Activated CD4-positive, alpha-beta memory T cell treated with anti-CD3 and anti-CD28 coated beads, Interleukin-2, amount 10 ng/mL, durations not matched to agents 7 days and 5 days (primary cell): ENCODE measurements at places on chromosomes 13 and 19.

DNA sequence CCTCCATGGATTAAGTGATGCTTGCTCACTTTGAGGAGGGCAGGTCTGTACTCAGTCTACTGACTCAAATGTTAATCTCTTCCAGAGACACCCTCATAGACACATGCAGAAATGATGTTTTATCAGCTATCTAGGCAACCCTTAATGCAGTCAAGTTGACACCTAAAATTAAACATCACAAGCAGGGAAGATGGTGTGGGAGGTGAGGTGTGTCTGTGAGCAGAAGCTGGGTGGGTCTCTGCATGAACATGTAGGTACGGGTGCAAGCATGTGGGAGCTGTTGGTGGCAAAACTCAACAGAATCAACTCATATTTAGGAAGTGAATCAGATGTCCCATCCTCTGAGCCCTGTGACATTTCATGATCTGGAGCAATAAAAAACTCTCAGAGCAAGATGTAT is 249.2 kb upstream of the SGCG start:
- no peak for DNase-seq

DNA sequence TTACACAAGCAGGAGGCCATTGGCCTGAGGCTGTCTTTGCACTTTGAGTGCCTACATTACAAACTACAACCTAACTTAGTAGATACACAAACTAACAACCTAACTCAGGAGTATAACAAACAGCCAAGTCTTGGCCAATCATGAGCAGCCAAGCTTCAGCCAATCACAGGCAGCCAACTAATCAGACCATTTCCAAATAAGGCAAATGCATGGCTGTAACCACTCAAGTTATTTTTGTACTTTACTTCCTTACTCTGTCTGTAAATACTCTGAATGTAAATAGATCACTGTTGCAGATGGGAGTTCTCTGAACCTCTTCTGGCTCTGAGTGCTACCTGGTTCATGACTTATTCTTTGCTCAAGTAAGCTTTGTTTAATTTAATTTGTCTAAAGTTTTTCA is 748.1 kb upstream of the SGCG start:
- no peak for DNase-seq

GRCh38 chr13:113049521-113049941 is 56.1 kb upstream of the F7 start:
- DNase-seq: no peak

DNA sequence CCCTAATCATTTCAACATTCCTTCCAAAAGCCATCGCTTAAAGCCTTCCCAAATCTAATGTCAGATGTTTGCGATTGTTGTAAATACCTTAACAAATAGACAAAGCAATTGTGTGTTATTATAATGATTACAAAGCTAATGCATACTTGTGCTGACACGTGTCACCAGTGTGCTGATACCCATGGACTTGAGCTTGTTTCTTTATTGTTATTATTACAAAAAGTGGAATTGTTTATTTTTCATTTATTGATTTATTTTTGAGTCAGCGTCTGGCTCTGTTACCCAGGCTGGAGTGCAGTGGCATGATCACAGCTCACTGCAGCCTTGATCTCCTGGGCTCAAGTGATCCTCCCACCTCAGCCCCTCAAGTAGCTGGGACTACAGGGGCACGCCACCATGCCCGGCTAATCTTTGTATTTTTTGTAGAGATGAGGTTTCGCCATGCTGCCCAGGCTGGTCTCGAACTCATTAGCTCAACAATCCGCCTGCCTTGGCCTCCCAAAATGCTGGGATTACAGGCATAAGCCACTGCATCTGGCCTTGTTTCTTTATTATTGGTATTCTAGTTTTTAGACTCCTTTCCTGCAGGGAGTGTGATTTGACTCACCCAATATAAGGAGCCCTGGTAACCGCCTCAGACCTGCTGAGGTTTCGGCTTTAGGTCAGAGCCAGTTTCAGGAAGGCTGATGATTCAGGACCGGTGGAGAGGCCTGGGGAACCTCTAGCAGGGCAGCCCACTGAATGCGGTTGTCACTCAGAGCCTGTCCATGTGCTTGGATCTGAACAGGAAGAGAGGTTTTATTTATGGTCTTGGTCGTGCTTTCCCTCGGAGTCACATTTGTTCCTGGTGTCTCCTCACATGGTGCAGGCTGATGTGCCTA is 2.1 kb upstream of the FBXO17 start:
- peak; percentile 69 for DNase-seq

GRCh38 chr13:33453936-33454335 is 168.4 kb upstream of the STARD13 start:
- no peak for DNase-seq

- DNase-seq: peak; percentile 79
Observed at GRCh38 chr19:55088543-55089341, 13.1 kb downstream of the EPS8L1 start.

- DNase-seq: peak; percentile 21
Observed at GRCh38 chr13:48094404-48094780, 512 bp downstream of the MED4 start.

- no peak for DNase-seq
Observed at GRCh38 chr19:46134527-46134926, 10.0 kb upstream of the IGFL3 start.

- no peak for DNase-seq
Observed at GRCh38 chr13:113803409-113804016, 44.5 kb downstream of the TMEM255B start.

DNA sequence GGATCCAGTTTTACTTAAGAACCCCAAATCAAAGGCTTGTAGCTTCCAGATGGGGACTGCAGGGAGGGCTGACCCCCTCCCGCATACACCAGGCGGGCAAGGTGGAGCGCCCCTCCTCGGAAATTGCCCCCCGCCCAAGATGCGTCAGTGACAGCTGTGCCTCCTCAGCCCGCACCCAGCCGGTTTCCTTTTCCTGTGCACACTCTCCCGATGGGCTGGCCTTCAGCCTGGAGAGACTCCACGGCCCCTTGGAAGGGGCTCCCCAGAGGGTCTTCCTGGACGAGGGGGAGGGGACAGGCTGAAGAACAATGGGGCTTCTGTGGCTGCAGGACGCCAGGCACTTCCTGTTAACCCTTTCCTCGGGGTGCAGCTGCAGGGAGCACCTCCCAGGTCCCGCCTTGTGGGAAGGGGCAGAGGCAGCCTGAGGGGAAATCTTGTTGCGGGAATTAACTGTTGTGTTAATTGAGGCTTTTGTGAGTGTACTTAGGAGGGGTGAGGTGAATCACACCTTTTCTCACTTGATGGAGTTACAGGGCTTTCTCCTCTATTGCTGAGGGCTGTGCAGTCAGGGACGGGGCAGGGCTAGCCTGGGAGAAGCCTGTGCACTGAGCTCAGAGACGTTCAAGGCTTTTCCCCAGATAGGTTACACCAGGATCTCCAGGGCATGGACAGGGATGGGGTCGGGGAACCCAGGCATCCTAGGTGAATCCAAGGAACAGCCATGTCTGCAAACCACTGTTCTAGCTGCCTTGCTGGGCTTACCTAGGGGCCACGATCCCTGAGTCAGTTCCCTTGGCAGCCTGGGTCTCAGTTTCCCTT is 14.3 kb downstream of the IER2 start:
- DNase-seq: peak; percentile 51

DNA sequence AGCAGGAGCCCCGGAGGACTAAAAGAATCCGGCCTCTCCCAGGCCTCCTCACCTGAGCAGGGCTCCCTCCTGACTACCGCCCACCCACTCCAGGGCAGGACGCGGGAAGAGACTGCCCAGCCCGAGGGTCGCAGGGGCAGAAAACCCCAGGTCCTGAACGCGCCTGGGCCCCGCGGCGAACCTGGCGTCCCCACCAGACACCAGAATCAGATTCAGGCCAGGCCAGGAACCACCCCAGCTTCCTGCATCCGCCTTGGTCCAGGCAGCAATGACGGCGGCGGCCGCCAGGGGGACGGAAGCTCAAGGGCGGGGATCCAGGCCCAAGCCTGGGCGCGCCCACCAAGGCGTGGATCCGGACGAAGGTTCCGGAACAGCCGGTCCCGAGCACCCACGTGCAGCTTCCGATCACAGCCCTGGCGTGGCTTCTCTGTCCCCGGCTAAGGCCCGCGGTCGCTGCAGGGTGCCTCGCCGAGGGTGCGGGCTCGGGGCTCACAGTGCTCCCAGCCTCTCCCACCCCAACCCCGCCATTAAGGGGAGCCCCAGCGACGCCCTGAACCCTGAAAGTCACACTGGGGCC is 3.6 kb downstream of the LGALS7 start:
- peak; percentile 93 for DNase-seq

- DNase-seq: no peak
Observed at GRCh38 chr13:60584976-60585375, 188.0 kb downstream of the TDRD3 start.

DNA sequence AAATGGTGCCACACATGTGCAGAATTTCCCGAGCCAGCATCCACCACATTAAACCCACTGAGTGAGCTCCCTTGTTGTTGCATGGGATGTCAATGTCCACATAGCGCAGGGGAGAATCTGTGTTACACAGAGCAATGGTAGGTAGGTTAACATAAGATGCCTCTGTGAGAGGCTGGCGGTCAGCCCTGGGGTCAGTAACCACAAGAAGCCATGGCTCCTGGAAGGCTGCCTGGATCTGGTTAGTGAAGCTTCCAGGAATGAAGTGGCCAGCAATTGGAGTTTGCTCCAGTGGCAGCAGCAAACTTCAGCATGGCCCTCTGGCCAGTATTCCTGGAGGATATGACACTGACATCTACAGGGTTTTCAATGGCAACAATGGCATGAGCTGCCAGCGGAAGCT is 37.0 kb upstream of the PCDH9 start:
- DNase-seq: no peak

DNA sequence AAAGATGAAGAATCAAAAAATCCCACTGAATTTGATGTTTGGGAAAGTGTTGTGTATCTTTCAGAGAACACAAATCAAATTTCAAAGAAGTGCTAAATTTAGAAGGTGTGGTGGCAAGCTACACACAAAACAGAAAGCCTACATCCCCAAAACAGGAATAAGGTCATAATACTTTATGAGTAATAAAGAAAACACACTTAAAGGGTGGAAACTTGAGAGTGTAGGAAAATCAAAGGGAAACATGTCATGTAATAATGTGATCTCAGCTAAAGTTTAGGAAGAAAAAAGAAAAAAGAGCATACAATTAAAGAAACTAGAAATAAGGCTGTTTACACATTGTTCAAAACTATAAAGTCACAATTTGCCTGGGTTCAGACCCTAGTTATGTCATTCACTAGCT is 668.7 kb downstream of the PCDH17 start:
- no peak for DNase-seq

- DNase-seq: no peak
Observed at GRCh38 chr19:56900573-56901097, 60.1 kb upstream of the PEG3 start.

DNA sequence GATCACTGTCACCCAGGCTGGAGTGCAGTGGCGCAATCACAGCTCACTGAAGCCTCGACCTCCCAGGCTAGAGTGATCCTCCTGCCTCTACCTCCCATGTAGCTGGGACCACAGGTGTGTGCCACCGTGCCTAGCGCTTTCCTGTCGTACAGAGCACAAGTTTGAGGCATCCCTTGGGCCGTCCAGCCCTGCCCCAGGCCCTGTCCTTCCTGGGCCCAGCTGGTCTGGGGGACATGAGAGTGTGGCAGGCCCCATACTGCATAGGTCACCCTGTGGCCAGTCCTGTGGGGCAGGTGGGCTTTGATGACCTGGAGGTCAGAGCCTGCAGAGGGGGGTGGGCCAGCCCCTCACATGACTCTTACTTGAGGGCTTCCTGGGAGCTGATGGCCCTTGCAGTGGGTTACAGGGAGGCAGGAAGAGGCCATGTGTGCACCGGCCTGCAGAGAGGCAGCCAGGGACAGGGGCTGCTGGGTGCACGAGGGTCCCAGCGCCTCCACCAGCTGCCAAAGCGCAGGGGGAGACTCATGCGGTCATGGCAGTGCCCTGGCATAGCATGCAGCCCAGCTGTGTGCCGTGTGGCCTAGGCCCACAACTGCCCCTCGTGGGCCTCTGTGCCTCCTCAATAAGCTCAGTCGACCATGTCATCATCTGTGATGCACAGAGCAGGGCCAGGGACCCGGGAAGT is 61.4 kb downstream of the KDM4B start:
- DNase-seq: no peak

DNA sequence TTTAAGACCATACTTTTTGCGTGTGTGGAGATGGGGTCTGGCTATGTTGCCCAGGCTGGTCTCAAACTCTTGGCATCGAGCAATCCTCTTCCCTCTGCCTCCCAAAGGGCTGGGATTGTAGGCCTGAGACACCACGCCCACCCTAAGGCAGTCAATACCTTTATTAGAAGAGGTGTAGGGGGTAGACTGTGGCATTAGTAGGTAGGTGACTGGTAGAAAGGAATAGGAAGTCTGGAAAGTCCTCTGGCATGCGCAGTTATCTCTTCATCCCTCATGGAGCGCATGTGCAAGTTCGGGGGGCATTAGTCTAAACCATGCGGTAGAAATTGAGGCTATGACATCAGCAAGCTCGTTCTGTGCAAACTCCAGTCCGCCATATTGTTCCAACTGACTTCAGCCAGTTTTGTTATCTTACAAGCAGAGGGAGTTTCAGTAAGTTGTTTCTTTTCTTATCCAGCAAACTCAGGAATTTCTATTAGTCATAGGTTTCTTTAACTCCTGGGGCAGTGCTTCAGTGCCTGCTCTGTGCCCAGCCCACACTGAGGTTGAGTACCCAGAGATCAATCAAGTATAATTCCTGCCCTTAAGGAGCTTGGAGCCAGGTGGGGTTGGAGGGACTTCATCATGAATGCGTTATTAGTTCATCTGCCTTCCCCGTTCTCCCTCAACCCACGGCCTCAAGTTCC is 7.3 kb upstream of the RANBP3 start:
- no peak for DNase-seq

GRCh38 chr13:48188601-48189000 is 44.4 kb upstream of the ITM2B start:
- DNase-seq: no peak

DNA sequence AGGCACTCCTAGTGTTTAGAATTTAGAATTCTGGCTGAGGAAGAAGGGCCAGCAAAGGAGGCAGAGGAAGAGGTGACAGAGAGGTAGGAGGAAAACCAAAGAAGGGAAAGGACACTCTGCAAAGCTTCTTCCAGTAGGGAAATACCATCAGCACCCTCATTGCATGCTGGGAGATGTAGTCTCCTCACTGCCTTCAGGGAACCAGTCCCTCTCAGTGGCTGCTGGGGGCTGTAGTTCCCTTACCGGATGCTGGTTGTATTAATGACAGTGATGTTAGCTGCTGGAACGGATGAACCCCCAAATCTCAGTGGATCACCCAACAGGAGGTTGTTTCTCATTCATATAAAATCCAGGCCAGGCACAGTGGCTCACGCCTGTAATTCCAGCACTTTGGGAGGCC is 10.1 kb downstream of the GRIN2D start:
- peak; percentile 67 for DNase-seq

GRCh38 chr13:113982296-113982661 is 8.4 kb upstream of the C13orf46 start:
- no peak for DNase-seq

- no peak for DNase-seq
Observed at GRCh38 chr13:106372199-106373155, 163.0 kb downstream of the EFNB2 start.
